ENCODE measurements at places on chromosomes 2 and 18.

GRCh38 chr2:238467792-238468191, 41.1 kb downstream of the ASB1 start:
- DNase-seq: no peak

DNA sequence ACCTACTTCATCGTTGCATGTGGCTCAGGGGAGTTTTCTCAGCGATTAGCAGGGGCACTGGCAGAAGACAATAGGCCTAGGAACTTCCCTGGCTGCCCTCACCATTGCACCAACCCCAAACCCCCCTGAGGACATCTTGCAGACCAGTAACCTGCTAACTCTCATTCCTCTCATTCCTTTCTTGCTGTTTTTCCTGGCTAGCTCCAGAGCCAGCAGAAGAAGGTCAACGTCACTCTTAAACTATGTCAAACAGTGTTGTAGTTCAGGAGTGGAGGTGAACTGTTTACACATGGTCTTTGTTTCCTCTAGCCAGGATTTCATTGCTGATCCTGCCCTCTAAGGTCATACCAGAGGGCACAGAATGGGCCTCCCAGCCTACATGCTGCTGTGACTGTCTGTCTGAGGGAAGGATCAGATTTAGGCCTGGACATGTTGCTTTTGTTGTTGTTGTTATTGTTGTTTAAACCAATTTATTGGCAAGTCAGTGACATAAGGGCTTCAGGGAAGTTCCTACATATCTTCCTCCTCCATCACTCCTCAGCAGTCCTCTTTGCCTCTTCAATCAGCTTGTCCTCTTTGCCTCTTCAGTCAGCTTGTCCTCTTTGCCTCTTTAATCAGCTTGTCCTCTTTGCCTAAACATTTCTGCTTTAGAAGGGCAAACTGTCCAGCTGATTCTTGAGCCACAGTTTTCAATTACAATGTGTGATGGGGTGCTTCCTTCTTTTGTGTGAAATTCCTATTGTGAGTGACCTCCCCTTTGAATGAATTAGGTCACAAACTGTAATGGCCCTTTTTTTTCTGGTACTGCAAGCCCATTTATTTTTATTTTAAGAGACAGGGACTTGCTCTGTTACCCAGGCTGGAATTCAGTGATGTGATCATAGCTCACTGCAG, 471.9 kb upstream of the TNP1 start:
- DNase-seq: no peak

DNA sequence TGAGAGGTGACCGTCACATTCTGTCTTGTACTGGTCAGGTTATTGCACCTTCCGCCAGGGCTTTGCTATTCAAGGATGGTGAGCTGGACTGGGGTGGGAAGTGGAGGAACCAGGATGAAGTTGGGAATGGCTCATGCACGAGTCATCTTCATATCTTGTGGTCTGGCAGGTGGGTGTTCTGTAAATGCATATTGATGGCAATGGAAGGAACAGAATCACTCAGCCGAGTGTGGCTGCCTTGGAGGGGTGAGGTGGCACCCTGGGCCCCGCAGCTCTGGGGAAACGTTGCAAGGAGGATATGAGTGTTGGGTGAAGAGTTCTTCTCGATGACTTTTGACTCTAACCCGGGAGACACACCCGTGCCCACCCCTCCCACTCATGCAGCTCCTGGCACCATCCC, 1.2 kb downstream of the NEU2 start:
- no peak for DNase-seq

- no peak for DNase-seq
Measured at GRCh38 chr2:22153931-22154613, 1030.3 kb downstream of the TDRD15 start.

- no peak for DNase-seq
Measured at GRCh38 chr2:216539791-216540241, 41.2 kb downstream of the RPL37A start.

DNA sequence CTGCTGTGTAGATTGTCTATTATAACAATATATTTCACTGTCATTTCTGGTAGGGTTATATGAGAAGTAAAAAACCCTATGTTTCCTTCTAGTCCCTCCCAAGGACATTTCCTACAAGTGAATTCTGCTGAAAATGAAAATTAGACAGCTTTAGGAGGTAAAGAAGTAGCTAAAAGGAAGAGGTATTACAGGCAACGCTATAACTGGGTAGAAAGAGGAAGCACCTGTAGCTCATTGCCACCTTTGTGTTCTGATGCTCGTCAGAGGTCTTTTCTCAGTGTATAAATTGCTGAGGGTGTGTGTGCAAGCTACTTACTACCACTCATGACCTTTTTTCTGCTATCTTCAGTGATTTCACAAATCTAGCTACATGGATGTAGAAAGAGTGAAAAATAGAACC, 1.4 kb downstream of the DNAJC10 start:
- DNase-seq: no peak

DNA sequence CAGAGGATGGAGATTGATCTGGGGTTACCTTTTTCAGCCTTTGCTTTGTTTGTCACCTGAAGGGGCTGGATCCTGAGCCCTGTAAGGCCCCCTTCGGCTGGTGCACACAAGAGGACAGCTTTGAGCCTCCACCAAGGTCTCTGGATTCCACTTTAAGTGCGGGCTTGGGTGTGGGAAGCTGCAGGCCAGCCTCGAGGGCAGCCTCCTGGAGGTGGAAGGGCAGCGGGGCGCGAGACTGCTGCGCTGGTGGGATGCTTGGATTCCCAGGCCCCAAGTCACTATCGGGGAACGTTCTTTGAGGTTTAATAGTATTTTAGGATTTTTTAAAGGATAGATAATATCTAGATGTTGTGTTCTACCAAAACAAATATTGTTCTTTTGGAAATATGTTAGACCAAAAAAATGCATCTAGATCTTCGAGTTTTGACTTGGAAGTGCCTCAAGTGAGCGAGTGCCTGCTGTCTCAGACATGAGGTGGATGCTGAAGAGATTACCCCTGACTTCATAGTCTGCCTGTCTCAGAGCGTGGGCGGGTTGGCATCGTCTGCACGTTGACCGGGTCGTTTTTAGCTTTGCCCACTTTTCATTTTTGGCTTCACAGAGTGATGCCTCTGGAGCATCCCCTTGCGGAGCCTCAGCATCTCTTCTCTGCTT, 113.8 kb downstream of the AGAP1 start:
- DNase-seq: no peak

- no peak for DNase-seq
Measured at GRCh38 chr2:24329700-24330099, 30.6 kb downstream of the ITSN2 start.

- no peak for DNase-seq
Measured at GRCh38 chr2:7226501-7226900, 309.3 kb downstream of the RNF144A start.

- DNase-seq: no peak
Measured at GRCh38 chr2:84957771-84958134, 13.2 kb upstream of the KCMF1 start.

- DNase-seq: no peak
Measured at GRCh38 chr2:150258781-150259307, 228.6 kb downstream of the RND3 start.

GRCh38 chr2:25280051-25280687, 61.6 kb downstream of the DNMT3A start:
- DNase-seq: no peak

DNA sequence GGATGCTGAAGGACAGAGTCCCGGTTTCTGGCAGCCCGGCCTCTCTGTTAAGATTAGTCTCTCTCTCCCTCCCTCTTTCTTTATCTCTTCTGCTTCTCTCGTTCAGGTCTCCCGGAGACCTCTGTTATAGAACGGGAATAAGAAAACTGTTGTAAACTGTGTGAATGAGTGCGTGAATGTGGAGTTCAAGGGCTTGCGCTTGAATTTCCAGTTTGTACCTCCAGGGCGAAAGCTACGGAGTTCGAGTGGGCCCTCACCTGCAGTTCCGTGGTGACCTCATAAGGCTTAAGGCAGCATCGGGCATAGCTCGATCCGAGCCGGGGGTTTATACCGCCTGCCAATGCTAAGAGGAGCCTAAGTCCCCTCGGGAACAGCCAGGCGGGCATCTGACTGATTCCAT, 26.4 kb downstream of the SKA1 start:
- DNase-seq: no peak

DNA sequence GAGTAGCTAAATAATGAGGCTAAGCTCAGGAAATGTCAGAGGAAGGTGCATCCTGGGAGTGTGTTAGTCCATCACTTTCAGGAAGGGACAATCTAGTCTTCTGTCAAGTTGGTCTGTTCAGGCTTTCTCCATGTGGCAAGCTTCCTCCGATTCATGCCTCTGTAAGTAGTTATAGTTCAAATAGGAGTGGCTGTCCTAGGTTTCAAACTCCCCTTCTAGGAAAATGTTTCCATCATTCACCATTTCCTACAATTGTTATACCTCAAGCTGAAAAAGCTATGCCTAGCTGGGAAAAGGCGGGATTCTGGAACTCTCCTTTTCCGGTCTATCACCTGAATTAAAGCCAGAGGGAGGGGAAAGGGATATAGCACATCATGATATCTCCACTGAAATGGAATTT, 287.7 kb upstream of the ZSWIM2 start:
- DNase-seq: no peak

- no peak for DNase-seq
Measured at GRCh38 chr2:219017201-219017931, 23.9 kb downstream of the CFAP65 start.

GRCh38 chr18:23618862-23619387, 32.6 kb upstream of the NPC1 start:
- no peak for DNase-seq

GRCh38 chr2:185876234-185876633, 137.6 kb downstream of the FSIP2 start:
- no peak for DNase-seq

DNA sequence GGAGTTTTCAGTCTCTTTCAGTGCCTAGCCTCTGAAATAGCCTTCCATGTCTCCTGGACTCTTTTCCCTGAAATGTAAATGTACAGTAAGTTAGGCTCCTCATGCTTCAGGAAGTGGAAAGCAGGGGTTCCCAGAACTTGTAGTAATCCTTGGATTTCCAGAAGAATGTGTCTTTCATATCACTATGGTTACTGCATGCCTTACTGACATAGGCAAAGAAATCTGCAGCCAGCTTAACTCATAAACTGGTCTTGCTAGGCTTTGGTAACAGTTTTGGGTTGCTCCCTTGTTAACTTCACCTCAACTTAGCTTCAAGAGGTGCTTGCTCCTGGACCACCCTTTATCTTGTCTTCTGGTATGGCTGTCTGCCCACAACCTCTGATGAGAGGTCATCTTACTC, 686.8 kb upstream of the DDX18 start:
- DNase-seq: no peak

- DNase-seq: no peak
Measured at GRCh38 chr2:196410008-196410407, 229.5 kb upstream of the CCDC150 start.

DNA sequence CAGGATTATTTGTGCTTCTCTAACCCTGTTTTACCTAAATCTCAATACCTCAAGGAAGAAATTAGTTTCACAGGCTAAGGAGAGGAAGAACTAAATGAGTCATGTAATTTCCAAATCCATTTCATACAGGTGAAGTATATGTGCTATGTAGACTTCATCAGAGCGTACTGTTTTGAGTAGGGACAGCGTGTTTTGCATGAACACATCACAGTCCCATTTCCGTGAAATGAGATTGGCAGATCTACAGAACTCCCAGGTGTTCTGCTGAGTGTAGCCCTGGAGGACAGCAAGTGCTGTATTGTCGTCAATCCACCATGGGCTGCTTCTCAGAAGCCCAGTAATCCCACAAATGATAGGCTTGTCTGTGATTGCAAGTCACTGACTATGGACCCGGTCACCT, 97.7 kb downstream of the XRCC5 start:
- DNase-seq: no peak

- DNase-seq: no peak
Measured at GRCh38 chr2:210169516-210170195, 1.6 kb downstream of the KANSL1L start.

- DNase-seq: no peak
Measured at GRCh38 chr2:120571015-120571728, 164.5 kb upstream of the GLI2 start.

DNA sequence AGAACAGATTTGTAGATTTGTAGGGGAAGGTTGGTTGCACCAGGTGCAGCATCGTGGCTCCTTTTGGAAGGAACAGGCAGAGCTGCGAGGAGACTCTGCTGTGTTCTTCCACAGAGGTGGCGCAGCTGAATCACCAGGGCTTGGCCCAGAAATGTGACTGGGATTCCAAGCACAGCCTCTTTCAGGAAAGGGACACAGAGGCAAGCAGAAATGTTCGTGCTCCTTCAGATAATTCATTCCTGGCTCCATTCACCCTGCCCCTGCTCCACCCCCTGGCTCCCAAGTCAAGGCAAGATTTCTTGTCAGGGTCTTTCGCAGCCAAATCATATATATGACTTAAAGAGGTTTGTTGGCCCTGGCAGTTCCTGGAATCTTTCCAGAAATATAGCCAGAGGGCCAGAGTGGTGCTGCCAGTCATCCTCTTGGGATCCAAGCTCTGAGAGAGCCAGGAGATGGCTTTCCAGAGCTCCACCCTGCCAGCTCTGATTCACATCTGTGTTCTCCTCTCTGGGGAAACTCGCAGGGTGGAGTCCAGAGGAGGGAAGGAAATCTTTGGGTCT, 203.9 kb upstream of the TANK start:
- no peak for DNase-seq

DNA sequence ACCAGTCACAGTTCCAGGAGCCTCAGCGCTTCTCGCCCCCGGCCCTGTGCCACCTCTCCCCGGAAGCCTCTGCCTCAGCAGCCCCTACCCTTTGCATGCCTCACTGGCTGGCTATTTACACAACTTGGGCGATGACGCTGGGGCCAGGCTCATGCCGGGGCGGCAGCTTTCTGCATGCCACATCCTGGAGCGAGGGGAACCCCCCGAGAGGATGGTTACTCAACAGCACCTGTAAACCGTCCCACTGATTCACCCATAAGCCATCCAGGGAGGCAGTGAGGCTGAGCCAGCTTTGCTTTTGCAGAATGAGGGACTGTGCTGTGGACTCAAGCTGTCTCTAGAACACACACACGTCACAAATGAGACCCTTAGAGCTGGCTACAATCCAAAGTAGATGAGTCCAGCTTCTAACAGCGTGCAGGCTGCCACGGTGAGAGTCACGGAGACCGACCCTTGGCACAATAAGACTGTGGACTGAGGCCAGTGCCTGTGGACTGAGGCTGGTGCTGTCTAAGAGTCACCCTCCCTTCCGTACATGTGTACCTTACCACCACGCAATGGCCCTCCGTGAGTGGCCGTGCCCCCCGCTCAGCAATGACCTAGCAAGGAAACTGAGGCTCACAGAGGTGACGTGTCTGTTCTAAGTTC, 45.6 kb upstream of the ODC1 start:
- peak; percentile 29 for DNase-seq
